ENCODE measurements at places on chromosomes 6 and 20.

- no peak for ATAC-seq
Observed at GRCh38 chr6:75600768-75601167, 912 bp upstream of the SENP6 start.

DNA sequence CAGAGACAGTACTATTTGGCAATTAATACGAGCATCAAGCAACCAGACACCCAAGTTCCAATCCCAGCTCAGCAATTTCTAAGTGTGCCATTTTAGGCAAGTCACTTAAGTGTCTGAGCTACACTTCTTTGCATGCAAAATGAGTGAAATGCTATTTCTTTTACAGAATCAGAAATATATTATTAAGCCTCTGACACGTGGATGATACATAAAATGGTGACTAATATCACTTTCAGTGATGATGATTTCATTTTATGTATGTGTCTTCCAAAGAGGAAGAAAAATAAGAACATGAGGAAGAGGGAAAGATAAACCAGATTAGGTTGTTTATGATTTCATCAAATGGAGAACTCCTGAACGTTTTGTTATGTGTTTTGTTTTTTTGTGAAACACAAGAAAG, 158.6 kb downstream of the TSHZ2 start:
- ATAC-seq = no peak

GRCh38 chr6:128463942-128464341, 56.5 kb downstream of the PTPRK start:
- ATAC-seq = no peak

- no peak for ATAC-seq
Observed at GRCh38 chr6:1872649-1873131, 263.0 kb downstream of the FOXC1 start.

DNA sequence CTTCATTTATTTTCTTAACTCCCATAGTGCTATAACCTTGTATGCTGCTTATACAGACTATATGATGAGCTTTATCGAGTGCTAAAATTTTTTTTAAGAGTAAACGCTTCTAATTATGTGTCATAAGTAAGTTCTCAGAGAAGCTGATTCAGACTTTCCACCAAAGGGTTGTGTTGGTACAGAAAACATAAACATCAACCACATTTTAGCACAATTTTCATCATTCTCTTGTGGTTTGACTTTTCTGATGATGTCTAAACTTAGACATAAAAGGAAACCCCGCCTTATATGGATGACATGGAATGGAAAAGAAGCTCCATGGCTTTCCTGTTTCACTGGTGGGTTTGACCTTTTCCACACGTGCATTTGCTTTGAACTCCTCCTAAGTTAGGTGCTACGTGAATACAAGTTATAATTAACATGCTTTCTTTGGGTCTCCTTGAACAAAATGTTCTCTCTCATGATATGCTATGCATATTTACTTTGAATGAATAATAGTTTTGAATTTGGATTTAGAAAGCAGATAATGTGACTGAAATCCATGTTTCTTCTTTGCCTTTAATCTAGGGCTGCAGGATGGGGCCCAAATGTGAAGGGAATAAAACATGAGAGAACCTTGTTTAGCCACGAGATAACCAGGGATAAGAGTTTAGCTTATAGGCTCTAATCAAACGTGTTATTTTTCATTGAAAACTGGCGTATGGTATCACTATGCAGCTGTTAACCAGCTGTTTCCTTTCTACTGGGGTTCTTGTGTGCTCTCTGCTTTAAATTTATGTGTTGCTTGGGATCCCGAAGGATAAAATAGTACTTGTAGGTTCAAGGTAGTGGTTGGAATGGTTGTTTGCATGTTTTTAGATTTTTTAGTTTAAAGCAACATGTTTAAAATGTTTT, 127.1 kb upstream of the AHI1 start:
- no peak for ATAC-seq

DNA sequence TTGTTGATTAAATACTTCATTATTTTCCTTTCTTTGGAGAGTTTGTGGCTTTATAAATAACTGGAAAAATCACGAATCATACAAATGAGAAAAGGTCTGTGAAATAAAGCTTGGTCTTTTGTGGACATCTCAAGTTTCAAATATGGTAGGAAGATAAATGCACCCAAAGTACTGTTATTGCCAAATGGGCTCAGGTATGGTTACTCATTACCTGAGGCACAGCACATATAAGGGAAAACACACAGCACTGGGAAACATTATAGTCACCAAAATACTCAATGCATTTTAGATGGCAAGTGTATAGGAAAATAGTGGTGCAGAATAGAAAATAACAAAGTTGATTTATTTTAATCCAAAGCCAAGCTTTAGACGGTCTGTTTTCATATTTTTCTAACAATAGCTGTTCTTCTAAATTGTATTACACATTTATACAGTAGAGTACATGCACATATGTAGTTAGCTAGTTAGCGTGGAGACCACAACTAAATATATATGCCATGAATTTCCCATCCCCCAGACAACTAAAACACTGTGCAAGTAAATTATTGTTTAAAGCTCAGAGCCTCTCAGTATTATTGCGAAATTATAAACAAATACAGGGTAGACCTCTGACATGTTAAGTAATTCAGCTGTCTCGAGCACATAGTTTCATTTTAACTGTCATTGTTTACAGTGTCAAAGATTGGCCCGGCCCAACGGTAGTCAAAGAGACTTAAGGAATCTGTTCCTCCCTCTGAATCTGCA, 336.0 kb downstream of the SYNE1 start:
- peak; percentile 27 for ATAC-seq

- no peak for ATAC-seq
Observed at GRCh38 chr6:145929037-145929633, 35.0 kb downstream of the SHPRH start.

GRCh38 chr20:54477191-54477955, 2.0 kb downstream of the DOK5 start:
- ATAC-seq = no peak

GRCh38 chr6:39214846-39215639, 14.2 kb downstream of the KCNK5 start:
- peak; percentile 28 for ATAC-seq

- no peak for ATAC-seq
Observed at GRCh38 chr6:135085700-135086413, 31.2 kb upstream of the HBS1L start.

GRCh38 chr20:23367770-23368169, 5.8 kb downstream of the GZF1 start:
- ATAC-seq = peak; percentile 57

GRCh38 chr6:54204921-54205591, 93.8 kb downstream of the MLIP start:
- ATAC-seq = no peak

DNA sequence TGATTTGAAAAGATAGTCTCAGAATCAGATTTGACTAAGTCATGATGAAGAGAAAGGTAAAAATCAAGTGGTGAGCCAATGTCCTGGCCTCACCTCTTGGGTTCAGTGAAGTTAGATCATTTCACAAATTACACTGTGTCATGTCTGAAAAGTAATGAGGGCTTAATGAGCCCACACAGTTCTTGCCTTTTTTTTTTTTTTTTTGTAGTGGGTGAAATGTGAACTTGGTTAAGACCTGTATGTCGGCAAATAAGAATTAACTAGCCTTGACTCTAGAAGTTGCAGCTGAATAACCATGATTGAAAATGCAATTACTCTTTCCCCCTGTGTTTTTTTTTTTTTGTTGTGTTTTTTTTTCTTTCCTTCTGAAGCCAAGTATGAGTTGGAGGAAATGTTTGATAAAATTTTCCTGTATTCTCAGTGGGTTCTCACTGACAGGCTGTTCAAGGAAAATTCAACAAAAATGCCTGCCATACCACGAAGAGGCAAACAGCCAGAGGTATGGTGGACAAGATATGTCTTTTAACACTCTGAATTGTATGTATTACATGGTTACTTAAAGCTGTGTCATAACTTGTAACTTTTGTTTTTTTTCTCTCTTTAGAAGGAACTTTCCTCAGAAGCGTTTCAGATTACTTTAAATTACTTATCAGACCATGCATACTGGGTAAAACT, 135.2 kb upstream of the MLIP start:
- no peak for ATAC-seq

- no peak for ATAC-seq
Observed at GRCh38 chr6:42774201-42774600, 7.7 kb upstream of the BICRAL start.

GRCh38 chr6:111477481-111477938, 5.5 kb downstream of the REV3L start:
- ATAC-seq = peak; percentile 57

- no peak for ATAC-seq
Observed at GRCh38 chr20:45957021-45957941, 14.7 kb downstream of the ZNF335 start.

GRCh38 chr6:34021554-34022190, 124.2 kb downstream of the GRM4 start:
- ATAC-seq = no peak

- ATAC-seq = no peak
Observed at GRCh38 chr6:28429781-28430180, 13.5 kb downstream of the ZSCAN23 start.

DNA sequence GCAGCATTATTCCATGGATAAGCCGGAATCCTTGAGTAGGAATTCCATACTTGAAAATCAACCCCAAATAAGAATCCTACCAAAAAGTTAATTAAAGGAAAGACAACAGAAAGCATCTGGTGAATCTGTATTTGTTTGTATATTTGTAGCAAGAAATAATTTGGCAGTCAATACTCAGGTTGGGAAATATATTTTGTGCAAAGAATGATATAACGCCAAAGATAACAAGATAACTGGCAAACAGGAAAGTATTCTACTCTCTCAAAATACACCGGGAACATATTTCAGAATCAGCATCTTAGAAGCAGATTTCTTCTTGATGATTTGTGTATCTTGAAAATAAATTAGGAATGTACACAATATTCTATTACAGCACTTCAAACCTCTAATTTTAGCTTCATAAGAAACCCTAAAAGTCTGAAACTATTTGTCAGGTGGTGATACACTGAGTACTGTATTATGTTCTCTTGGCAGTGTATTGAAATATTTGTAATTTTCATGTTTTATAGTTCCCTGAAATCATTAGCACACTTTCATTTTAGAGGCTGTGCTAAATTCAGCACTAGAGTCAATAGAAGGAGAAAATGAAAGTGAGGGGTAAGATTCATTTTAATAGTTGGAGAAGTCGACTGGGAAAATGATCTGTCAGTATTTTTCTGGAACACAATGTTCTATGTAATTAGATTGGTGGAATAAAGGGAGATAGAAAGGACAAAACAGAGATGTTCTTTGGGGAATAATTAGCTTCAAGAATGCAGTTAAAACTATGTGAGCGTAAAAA, 879.7 kb upstream of the GJE1 start:
- ATAC-seq = no peak

DNA sequence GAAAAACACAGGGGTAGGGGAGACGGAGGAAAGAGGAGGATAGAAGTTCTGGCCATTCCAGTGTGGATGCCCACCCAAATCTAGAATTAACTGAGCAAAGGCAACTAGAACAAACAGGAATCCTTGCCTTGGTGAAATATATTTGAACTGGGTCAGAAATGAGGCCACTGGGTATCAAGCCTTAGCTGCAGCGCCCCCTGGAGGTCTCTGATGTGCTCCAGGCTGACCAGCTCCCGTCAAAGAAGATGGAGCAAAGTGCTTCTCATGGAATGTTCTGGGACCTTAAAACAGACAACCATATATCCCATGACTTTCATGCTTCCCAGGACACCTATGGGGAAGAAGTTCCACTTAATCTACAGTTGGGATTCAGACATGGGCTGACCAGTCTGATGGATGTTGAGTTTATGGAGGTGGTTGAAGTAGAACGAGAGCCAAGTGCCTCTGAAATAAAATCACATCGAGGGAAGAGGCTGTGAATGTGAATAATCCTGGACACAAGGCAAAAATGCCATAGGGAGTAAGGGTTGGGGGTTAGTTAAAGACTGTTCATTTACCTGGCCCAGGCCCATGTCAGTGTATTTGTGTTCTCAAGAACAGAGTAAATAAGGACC, 50.4 kb downstream of the HLA-DPB1 start:
- peak; percentile 59 for ATAC-seq

DNA sequence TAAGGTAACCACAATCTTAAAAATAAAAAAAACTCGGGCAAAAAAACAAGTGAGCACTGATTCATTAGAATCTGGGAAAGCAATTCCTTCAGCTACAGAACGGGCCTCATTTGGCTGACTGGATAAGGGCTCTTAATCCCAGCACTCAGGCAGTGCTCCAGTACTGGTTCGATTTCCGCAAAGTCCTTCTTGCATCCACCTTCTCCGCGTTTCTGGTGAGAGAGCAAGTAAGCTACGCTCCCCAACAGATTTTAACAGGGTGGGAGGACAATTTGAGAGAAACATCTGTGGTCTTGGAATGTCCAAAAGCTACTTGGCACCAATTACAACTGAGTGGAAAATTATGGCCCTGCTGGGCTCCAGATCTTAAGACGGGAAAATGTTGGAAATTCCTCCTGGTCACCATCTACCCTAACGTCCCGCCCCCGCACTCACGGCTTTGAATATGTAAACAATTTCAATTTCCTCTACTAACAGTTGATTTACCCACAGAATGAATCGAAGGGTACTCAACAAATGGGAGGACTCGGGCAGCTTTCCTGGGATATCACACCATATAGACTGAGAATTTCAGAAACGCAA, 18.1 kb upstream of the ZSCAN9 start:
- no peak for ATAC-seq

DNA sequence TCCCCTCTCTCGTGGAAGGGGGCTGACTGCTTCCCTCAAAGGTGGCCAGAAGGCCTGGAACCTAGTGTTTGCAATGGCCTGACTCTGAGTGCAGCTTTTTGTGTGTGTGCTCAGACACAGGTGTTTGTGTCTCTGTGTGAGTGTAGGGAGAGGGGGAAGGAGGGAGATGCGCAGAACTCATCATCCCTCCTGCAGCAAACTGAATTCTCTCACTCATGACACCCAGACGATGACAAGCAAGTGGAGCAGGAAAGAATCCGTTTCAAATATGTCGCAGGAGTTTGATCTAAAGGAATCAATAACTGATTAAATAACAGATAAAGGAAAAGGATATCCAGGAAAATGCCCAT, 101.4 kb downstream of the TNFAIP3 start:
- no peak for ATAC-seq

- no peak for ATAC-seq
Observed at GRCh38 chr6:37072526-37072925, 67.1 kb downstream of the FGD2 start.

DNA sequence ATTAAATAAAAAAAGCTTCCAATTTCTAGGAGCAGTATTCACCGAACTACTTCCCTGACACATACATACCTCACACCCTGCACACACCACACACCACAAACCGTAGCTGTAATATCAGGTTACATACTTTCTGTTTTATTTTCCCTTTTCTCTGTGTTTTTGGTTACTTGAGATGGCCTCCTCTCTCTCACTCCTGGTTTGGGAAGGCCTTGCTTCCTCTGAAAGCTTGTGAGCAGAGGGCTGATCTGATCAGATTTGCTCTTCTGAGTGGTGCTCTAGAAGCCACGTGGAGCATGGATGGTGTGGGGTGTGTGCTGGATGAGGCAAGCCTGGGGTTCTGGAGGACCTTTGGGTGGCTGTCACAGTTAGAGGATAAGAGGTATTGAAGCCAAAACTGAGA, 20.9 kb downstream of the UTRN start:
- ATAC-seq = no peak

GRCh38 chr6:132977413-132977812, 163.0 kb downstream of the RPS12 start:
- no peak for ATAC-seq

- ATAC-seq = no peak
Observed at GRCh38 chr6:64680446-64680845, 1026.6 kb downstream of the EYS start.

Data from esophagus mucosa (tissue), 1 donor.